Naive thymus-derived CD8-positive, alpha-beta T cell (primary cell): ENCODE measurements at places on chromosomes 13 and 19.
A peak's percentile ranks its signal among the peaks of the same experiment; 100 is the strongest.

DNA sequence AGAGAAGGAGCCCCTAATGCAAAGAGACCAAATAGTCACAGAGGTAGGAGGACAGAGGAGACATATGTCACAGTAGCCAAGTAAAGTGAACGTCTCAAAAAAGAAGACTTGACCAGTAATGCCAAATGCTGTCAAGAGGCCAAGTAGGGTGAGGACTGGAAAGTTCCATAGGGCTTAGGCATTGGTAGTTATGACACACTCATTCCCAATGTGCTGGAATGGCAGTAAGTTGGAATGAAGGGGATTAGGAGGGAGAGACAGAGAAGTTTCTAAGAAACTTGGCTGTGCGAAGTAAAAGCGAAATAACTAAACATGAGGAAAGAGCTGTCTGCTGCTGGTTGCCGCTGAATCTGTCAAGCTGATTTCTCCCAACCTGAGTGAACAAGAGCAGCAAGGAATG lies 14.9 kb upstream of the FRY start:
- no peak overlapping the region for H3K27ac ChIP-seq
- H3K4me3 ChIP-seq = no peak overlapping the region
- no peak for DNase-seq
- no peaks in the 10 kb centered on the region for H3K4me1 ChIP-seq
- H3K27me3 ChIP-seq = no peaks in the 10 kb centered on the region
- H3K36me3 ChIP-seq = no peaks in the 10 kb centered on the region

DNA sequence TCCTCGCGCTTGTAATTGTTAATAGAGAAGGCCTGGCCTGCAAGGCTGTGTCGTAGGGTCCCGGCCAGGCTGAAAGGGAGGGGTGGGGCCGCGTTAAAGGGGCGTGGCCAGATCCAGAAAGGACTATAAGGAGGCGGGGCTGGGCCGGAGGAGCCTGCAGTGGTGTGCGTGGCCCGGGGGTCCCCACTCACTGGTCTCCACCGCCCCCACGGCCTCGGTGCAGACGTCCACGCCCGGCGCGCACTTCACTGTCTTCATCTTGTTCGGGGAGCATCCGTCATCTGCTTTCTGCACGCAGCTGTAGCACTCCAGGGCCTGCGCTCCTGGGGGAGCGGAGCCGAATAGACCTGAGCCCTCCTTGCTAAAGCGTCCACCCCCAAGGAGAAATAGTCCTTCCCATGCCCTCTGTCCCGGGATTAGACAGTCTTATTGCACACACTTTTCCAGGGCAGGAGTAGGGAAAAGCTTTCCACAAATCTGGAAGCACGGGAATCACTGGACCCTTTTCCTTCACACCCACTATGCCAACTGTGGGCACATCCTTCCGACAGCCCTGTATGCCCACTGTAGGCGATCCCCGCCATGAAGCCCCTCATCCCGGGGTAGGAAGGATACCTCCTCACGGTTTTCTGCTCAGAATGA lies 1.2 kb downstream of the LYPD3 start:
- H3K36me3 ChIP-seq = no peaks in the 10 kb centered on the region
- H3K27me3 ChIP-seq = no peaks in the 10 kb centered on the region
- H3K27ac ChIP-seq = peak overlapping the region; percentile 98
- peak overlapping the region; percentile 98 for H3K4me3 ChIP-seq
- peaks cover 38% of the 10 kb centered on the region for H3K4me1 ChIP-seq

- H3K27ac ChIP-seq = no peak overlapping the region
- DNase-seq = peak; percentile 19
- H3K36me3 ChIP-seq = no peaks in the 10 kb centered on the region
- peaks cover 2% of the 10 kb centered on the region for H3K27me3 ChIP-seq
- H3K4me3 ChIP-seq = no peak overlapping the region
- H3K4me1 ChIP-seq = no peaks in the 10 kb centered on the region
Measured at GRCh38 chr19:49746206-49746958, 16.7 kb downstream of the TSKS start.

DNA sequence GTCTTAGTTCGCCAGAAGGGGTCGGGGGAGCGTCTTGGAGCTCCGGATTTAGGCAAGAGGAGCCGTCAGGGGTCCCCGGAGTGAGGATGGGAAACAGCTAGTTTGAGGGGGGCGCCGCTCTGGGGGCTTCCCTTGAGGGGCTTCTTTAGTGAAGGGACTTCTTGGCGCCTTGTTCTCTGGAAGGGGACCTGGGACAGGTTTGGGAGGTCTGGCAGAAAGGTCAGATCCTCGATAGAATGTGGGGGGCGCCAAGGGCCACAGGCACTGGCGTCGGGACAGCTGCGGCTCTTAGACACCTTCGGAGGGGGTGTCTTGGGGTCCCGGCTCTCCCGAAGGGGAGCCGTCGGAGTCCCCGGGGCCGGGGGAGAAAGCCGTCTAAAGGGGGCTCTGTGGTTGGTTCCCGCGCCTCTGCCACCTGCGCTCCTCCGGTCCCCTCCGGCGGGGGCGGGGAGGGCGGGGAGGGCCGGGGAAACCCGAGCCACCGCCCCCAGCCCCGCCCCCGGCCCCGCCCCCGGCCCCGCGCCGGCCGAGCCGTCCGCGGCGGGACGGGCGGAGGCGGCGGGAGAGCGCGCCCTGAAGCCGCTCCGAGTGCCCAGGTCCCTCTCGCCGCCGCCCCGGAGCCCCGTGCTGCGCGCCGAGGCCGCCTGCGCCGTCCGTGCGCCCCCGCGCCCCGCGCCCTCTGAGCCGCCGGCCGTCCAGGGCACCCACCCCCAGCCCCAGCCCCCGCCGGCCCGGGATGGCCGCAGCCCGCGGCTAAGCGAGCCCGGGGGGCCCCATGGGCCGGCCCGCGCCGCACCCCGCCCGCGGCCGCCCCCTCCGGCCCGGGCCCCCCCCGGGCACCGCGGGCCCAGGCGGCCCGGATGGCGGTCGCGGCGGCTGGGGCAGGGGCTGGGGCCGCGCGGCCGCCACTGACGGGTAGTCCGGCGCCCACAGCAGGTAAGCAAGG lies at the start of gene NRTN:
NRTN (plus strand) TSS at position 552 of the 946 bp plus-strand sequence. CDS start 19,099 bp downstream, outside the sequence.
- H3K27ac ChIP-seq = peak within 1 kb of the TSS; percentile 82
- no peaks in the 10 kb centered on the region for H3K36me3 ChIP-seq
- peaks cover 3% of the 10 kb centered on the region for H3K27me3 ChIP-seq
- peak within 1 kb of the TSS; percentile 78 for H3K4me3 ChIP-seq
- peak; percentile 60 for DNase-seq

- H3K27ac ChIP-seq = no peak within 1 kb of the TSS
- H3K4me1 ChIP-seq = peaks cover 18% of the 10 kb centered on the region
- H3K36me3 ChIP-seq = peaks cover 7% of the 10 kb centered on the region
Measured at GRCh38 chr19:1248139-1248785, at the start of gene MIDN. Gene MIDN, plus strand, starts transcription at chr19:1248583. Its CDS starts 1,714 bp downstream, at chr19:1250297.

DNA sequence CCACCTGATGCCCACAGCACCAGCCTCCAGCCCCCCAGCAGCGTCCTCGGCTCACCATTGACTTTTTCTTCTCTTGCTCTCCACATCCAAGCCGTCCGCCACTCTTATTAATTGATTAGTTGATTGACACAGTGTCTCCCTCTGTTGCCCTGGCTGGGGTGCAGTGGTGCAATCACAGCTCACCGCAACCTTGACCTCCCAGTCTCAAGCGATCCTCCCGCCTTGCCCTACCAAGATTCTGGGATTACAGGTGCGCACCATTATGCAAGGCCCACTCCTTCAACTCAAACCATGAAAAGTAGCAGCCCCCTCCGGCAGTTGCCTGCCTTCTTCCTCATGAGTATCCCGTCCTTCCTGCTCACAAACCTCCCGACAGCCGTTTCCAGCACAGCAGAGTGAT lies 921 bp upstream of the TEX29 start:
- peaks cover 5% of the 10 kb centered on the region for H3K4me1 ChIP-seq
- DNase-seq = no peak
- no peaks in the 10 kb centered on the region for H3K27me3 ChIP-seq
- peaks cover 7% of the 10 kb centered on the region for H3K36me3 ChIP-seq
- H3K4me3 ChIP-seq = no peak overlapping the region

DNA sequence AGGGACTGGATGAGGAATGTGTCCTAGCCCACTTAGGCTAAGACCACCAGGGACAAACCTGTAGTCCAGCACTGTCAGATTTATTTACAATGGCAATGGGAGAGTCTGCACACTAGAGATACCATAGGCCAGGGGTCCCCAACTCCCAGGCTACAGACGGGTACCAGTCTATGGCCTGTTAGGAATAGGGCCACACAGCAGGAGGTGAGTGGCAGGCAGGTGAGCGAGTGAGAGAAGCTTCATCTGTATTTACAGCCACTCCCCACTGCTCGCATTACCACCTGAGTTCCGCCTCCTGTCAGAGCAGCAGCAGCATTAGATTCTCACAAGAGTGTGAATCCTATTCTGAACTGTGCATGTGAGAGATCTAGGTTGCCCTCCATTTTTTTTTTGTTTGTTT lies 2.4 kb downstream of the THAP8 start:
- H3K4me3 ChIP-seq = peak overlapping the region; percentile 22
- no peak for DNase-seq
- peaks cover 33% of the 10 kb centered on the region for H3K4me1 ChIP-seq
- H3K27me3 ChIP-seq = no peaks in the 10 kb centered on the region
- H3K27ac ChIP-seq = no peak overlapping the region
- no peaks in the 10 kb centered on the region for H3K36me3 ChIP-seq

DNA sequence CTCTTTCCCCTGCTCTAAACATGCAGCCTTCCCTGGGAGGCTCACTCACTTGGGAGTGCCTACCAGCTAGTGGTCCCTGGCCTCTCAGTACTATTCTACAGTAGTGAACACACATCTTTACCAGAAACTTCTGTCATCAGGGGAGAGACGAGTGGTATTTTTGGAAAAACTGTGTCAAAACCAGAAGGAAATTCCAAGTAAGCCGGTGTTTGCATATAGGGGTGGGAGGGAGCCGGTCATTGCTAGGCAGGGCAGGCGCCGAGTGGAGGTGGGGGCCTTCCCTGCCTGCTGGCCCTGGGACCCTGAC lies 7.0 kb downstream of the RPS9 start:
- peak overlapping the region; percentile 50 for H3K4me3 ChIP-seq
- H3K27ac ChIP-seq = peak overlapping the region; percentile 68
- DNase-seq = no peak

DNA sequence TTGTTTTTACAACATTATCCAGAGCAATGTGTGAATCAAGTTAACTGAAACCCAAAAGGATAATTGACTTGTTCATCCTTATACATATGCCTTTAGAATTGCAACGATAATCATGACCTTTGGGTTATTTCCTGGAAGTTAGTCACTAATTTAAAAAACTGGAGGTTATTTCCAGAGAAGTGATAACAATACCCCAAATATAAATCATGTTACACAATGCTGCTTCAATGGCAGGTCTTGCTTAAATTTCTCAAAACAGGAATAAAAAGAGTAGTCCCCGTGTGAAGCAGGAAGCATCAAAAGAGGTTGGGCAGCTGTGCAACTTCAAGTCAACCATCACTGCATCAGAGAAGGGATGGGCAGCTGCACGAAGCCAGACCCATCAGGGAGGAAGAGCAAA lies 134.4 kb downstream of the EFNB2 start:
- no peak overlapping the region for H3K4me3 ChIP-seq
- H3K27me3 ChIP-seq = peaks cover 8% of the 10 kb centered on the region
- no peak for DNase-seq
- H3K4me1 ChIP-seq = no peaks in the 10 kb centered on the region
- no peaks in the 10 kb centered on the region for H3K36me3 ChIP-seq
- no peak overlapping the region for H3K27ac ChIP-seq

DNA sequence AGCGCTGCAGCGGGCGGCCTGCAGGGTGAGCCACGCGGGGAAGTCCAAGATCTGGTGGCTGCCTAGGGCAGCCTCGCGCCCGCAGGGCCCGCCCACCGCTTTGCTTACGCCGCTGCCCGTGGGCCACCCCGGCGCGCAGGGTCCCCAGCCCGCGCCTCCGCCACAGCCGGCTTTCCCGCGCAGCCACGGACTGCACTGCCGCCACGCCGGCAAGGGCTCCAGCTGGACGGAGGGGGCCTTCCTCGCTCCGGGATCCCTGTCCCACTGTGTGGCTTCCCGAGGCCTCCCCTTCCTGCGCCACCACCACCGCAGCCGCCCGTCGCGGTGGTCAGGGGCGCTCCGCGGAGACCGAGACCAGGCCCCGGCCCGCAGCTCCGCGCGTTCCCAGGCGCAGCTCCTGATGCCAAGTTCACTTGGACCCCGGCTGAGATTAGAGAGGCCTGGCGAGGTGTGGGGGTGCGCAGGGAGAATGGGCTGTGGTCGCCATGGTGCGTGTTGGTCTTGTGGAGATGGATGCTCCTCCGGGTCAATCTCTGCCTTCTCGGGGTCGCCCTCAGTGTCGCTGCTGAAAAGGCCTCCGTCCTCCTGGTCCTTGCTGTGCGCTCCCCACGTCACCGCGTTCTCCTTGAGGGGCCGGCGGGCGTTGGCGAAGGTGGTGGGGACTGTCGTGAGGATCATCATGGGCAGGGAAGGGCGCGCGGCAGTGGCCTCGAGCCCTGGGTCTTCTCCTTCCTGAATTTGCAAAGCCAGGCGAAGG lies 17.9 kb upstream of the RNF17 start:
- no peak for DNase-seq
- H3K4me3 ChIP-seq = no peak overlapping the region
- peaks cover 28% of the 10 kb centered on the region for H3K27me3 ChIP-seq
- H3K27ac ChIP-seq = no peak overlapping the region
- H3K36me3 ChIP-seq = no peaks in the 10 kb centered on the region

GRCh38 chr19:313988-314815 lies 23.0 kb upstream of the PLPP2 start:
- peaks cover 4% of the 10 kb centered on the region for H3K4me1 ChIP-seq
- no peaks in the 10 kb centered on the region for H3K27me3 ChIP-seq
- no peak overlapping the region for H3K27ac ChIP-seq
- H3K36me3 ChIP-seq = peaks cover 23% of the 10 kb centered on the region
- H3K4me3 ChIP-seq = no peak overlapping the region

DNA sequence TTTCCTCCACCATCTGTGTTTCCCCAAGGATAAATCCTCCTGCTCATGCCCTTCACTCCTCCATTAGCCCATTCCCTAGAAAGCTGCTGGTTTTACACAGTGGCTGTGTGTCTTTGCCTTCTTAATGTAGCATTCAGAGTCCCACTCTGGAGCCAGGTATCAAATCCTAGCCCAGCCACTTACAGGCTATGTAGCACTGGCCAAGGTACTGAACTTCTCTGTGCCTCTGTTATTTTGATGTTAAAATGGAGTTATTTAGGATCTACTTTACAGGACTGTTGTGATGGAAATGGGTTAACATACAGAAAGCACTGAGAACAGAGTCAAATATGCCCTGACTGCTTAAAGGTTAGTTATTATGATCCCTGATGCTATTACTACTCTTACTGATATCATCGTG lies 1.5 kb upstream of the ZSCAN4 start:
- peaks cover 3% of the 10 kb centered on the region for H3K4me1 ChIP-seq
- no peak for DNase-seq
- peaks cover 33% of the 10 kb centered on the region for H3K27me3 ChIP-seq
- no peak overlapping the region for H3K27ac ChIP-seq
- peaks cover 11% of the 10 kb centered on the region for H3K36me3 ChIP-seq

GRCh38 chr19:1566392-1567115 lies 1.6 kb downstream of the MEX3D start:
- H3K27ac ChIP-seq = no peak overlapping the region
- DNase-seq = no peak
- H3K4me3 ChIP-seq = no peak overlapping the region
- peaks cover 5% of the 10 kb centered on the region for H3K4me1 ChIP-seq

- peaks cover 4% of the 10 kb centered on the region for H3K27me3 ChIP-seq
- H3K4me1 ChIP-seq = no peaks in the 10 kb centered on the region
- no peaks in the 10 kb centered on the region for H3K36me3 ChIP-seq
- DNase-seq = no peak
Measured at GRCh38 chr13:44013758-44014291, 134.1 kb downstream of the LACC1 start.

- H3K27me3 ChIP-seq = peaks cover 58% of the 10 kb centered on the region
- H3K4me3 ChIP-seq = no peak overlapping the region
- DNase-seq = no peak
- no peaks in the 10 kb centered on the region for H3K36me3 ChIP-seq
- H3K27ac ChIP-seq = no peak overlapping the region
Measured at GRCh38 chr19:29292153-29292552, 79.2 kb upstream of the UQCRFS1 start.
